ENCODE measurements at places on chromosomes 16 and 17.

- DNase-seq: no peak
Observed at GRCh38 chr16:60907645-60908044, 1128.6 kb downstream of the CDH8 start.

- no peak for DNase-seq
Observed at GRCh38 chr17:66814570-66814969, 20.3 kb upstream of the CACNG5 start.

DNA sequence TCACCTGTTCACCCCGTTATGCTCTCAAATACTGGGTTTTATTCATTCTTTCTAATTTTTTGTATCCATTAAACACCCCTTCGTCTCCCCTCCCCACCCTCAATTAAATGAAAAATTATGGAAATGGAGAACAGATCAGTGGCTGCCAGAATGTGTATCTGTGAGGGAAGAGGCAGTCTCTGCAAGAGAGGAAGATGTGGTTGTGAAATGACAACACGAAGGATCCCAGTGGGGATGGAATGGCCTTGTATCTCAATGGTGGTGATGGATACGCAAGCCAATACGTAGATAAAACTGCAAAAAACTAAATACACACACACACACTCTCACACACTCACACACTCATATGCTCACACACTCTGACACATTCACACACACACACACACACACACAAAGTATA lies 570.7 kb downstream of the CDH13 start:
- no peak for DNase-seq

DNA sequence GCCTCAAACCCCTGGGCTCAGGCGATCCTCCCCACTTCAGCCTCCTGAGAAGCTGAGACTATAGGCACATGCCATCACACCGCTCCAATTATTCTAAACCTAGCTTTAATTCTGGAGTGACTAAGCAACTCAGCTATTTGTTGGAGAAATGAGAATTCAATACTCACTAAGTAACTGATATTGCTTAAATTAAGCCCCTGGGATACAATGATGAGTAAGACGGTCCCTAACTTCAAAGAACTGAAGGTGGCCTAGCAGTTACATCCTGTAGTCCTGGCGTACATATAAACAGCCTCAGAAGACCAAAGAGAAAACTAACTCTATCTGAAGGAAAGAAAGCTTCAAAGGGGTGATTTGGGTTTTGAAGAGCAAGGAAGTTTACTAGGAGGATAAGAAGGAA lies 25.0 kb downstream of the XPO6 start:
- no peak for DNase-seq

DNA sequence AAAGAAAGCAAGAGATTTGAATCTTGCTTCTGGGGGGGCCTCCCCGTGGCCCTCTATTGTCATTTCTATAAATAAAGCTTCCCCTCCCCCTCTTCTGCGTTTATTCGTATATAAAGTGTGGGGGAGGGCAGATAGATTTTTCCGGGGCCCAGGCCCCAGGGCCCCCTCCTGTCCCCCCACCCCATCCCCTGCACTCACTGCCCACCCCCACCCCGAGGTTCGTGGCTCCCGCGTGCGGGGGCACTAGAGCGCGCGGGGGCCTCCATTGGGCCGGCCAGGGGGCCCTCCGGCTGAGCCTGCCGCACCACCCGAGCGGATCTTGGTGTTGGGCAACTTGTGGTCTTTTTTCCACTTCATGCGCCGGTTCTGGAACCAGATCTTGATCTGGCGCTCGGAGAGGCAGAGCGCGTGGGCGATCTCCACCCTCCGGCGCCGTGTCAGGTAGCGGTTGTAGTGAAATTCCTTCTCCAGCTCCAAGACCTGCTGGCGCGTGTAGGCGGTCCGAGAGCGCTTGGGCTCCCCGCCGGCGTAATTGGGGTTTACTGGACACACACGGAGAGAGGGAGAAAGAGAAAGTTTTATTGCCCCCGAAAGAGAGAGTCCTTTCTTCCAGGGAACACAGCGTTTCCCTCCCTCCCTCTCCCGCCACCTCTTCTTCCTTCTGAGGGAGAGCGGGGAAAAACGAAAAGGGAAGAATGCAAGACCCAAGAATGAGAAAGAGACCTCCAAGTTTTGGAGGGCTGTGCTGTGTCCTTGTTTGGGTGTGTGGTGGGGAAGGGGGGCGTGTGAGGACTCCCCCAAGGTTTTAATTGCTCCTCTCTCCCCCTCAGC lies 1.5 kb downstream of the HOXB4 start:
- no peak for DNase-seq

DNA sequence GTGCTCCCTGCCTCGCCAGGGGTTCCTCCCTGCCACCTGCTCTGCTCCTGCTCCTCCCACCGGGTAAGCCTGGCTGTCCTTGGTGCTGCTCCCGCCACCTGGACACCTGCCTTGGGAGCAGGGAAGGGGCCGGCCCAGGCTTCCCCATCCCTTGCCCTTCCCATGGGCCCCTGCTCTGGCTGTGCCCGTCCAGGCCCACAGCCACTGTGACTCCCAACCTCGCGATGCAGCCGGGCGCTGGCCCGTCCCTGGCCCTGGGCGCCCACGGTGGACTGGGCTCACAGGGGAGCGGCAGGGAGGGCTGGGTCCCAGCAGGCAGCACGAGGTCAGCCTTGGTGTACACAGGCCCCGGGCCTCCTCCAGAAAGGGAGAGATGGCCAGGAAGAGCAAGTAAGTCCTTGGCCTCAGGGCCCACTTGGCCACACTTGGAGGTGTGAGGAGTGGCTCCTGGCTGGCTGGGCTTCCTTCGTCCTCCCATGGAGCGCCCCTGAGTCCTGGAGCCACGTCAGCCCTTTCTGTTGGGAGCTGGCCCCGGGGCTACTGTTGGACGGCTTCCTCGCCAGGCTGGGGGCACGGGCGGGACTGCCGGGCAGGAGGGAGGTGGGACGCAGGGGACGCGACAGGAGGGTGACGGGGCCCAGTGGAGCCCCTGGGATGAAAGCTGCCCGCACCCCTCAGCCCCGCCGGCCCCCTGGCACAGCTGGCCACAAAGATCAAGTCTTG lies 15.3 kb downstream of the ENGASE start:
- DNase-seq: no peak

DNA sequence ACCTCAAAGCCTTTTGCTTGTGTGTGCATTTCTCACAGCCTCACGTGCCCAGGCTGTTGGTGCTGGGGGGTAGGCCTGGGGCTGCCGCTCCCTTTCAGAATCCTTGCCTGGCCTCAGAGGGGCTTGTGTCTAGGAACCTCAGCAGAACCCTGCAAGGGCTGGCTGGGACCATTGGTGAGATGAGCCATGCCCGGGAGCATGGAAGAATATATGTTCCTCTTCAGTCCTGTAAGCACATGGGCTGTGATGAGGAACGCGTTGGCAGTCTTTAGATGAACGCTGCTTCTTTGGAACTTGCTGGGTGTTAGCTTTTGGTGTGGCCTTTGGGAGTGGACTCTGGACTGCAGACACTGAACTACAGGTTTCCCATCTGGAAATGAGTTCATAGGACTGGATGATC lies 32.0 kb upstream of the SLC5A10 start:
- DNase-seq: no peak

- DNase-seq: peak; percentile 61
Observed at GRCh38 chr17:4833941-4834680, 971 bp downstream of the MINK1 start.

DNA sequence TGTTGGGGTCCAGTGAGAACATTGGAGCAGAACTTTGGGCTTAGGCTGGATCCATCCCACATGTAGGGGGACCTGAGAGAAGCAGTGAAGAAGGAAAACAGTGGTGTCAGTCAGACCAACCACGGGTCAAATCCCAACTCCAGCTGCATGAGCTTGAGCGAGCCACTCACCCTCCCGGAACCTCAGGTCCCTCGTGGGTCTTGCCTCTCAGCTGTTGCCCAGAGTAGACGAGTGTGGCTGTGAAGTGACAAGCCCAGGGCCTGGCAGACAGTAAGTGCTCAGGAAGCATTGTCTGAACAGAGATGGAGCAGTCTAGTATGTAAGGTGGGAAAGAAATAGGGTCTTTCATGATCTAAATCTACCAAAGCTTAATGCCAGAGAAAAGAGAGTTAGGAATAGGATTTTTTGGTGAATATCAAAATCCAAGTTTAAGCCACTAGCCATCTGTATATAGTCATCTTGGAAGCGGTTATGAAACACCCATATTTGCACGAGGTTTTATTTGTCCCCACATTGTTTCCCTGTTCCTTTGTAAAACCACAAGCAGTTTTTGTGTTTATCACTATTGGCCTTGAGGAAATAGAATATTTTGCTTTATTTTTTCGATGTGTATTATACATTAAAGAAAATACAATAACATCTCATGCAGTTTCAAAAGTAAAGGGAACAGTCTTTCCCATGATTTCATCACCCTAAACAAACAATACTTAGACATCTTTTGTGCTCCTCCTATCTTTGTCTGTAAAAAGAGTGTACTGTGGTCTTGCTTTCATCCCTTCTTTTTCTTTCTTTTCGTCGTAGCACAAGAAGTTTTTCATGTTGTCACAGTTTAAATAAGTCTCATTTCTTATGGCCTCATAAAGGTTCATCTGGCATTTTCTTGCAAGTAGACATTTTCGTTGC lies 112.0 kb downstream of the CLEC16A start:
- DNase-seq: no peak

DNA sequence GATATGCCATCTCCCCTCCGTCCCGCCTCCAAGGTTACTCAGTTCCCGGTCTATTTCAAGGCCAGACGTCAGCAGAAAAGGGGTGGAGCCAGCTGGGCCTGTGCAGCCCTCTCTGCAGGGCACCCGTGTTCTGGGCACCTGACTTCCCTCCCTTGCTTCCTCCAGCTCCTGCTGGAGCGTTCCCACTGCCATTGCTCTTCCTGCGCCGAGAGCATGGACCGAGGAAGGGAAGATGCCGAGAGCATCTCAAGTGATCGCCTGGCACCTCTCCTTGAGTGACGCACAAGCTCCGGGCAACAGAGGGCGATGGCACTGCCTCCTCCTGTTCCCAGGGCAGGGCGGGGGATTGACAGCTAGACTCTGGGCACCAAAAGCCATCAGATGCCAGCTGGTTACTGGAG lies 29.4 kb upstream of the NAT9 start:
- DNase-seq: no peak

DNA sequence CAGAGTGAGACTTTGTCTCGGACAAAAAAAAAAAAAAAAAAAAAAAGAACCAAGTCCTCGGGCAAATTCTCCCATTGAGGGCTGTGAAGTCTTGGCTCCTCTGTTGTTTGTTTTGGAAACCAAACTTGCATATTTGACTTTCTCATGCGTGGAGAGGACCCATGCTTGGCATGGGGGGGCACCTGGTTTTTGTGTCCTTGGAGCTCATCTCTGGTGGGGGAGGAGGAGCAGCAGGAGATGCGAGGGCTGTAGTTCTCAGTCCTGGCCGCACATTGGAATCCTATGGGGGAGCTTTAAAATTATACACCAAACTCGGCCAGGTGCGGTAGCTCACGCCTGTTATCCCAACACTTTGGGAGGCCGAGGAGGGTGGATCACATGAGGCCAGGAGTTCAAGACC lies 74.5 kb downstream of the ABCC6 start:
- DNase-seq: no peak

DNA sequence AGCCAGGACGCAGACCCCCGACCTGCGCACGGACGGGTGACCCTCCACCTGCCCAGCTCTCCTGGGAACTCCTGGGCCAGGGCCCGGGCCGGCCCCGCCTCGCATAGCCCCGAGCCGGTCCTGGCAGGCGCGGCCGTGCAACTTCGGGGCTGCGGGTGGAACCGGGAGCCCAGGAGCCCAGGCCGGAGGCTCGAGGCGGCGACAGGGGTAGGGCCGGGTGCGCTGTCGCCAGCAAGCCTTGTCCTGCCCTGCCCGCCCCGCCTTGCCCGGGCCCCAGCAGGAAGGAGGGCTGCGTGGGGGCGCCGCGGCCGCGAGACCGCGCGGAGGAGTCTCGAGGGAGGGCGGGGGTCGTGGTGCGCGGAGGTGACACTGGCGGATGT lies 408 bp downstream of the LMF1 start:
- no peak for DNase-seq

GRCh38 chr17:27281438-27281837 lies 12.5 kb upstream of the WSB1 start:
- no peak for DNase-seq

- no peak for DNase-seq
Observed at GRCh38 chr17:28514561-28515002, 8.4 kb downstream of the FOXN1 start.

DNA sequence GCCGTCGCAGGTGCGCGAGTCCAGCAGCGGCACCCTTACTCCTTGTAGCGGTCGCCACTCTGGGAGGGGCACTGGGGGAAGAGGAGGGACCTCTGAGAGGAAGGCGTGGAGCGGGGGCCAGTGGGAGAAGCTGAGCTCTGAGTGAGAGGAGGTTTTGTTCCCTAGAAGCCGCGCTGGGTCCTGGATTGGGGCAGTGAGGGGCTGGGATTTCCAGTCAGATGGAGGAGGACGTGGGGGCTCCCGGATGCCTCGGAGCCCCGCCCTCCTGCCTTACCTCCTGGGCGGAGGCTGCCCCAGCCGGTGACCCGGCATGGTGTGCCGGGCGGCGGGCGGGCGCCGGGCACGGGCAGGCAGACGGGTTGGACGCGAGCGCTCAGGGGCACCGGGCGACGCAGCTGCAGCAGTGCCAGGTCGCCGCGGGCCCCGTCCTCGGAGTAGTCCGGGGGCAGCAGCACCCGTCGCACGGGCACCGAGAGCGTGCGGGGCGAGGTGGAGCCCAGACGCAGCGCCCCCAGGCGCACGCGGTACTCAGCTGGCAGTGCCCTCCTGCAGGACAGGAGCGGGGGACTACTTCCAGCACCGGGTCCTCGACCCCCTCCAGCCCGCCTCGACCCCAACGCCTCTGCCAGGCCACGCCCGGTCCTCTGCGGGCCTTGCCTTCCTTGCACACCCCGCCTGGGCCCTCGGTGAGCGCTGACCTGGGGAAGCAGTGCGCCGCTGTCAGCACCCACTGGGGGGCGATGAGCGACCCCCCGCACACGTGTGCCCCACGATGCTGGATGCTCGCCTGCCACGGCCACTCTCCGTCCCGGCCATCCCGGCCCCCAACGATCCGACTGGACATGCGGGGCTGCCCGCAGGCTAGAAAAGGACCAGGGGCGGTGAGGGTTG lies 2.0 kb downstream of the PRSS33 start:
- no peak for DNase-seq

GRCh38 chr17:63332286-63332685 lies 113.8 kb downstream of the CYB561 start:
- no peak for DNase-seq

- no peak for DNase-seq
Observed at GRCh38 chr16:53968896-53969295, 264.9 kb downstream of the FTO start.

DNA sequence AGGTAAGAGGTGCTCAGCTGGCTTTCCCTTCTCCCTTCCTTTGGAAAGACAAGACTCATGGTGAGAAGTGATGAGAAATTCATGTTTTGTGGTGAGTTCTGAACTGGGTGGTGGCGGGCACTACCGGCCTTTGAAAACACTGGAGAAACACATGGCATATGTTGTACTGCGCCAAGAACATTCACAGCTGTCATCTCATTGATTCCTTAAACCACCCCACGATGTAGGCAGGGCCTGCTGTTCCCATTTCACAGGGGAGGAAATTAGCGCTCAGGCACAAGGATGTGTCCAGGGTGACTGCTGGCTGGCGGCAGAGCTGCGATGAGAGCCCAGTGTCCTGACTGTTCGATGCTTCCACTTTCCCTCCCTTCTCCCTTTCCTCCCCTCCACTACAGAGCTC lies 1.6 kb upstream of the DOC2B start:
- DNase-seq: peak; percentile 61

- DNase-seq: no peak
Observed at GRCh38 chr17:36066365-36066985, 2.4 kb downstream of the CCL18 start.

- DNase-seq: peak; percentile 61
Observed at GRCh38 chr17:83195330-83196023, 116.1 kb downstream of the METRNL start.

GRCh38 chr16:3157229-3158025 lies 22.6 kb downstream of the ZNF213 start:
- peak; percentile 92 for DNase-seq

GRCh38 chr17:81125573-81126081 lies 39.7 kb upstream of the PVALEF start:
- peak; percentile 91 for DNase-seq

All from tongue (tissue), 3 donors.